Activated T-helper 1 cell treated with anti-CD3 and anti-CD28 coated beads, Interleukin-12 subunit alpha, Interleukin-12 subunit beta, Interleukin-2, Interleukin-4 antibody, amounts not matched to agents 30 ng/mL and 10 ng/mL and 1 ng/mL, durations not matched to agents 14 hours and 24 hours and 36 hours (primary cell): ENCODE measurements at places on chromosomes 4 and X. TPM values are rescaled to one million over a fixed set of nuclear protein-coding genes. Genes with fewer than 3 reads are reported as not detected.

The ZAR1 gene
- total RNA-seq: not detected in 2 replicates

The PHOX2B gene
- not detected in 2 replicates for total RNA-seq

The ARHGAP6 gene
- not detected in 2 replicates for total RNA-seq

The MAGEA9 gene
- not detected in 2 replicates for total RNA-seq

GRCh38 chr4:111494471-111494870 lies 650.8 kb upstream of the FAM241A start:
- no peak for DNase-seq
- no peaks in the 10 kb centered on the region for H3K4me1 ChIP-seq
- H3K27ac ChIP-seq: no peak overlapping the region
- H3K4me3 ChIP-seq: no peak overlapping the region
- no peaks in the 10 kb centered on the region for H3K36me3 ChIP-seq

GRCh38 chrX:121208563-121208962 lies 161.2 kb downstream of the GLUD2 start:
- H3K36me3 ChIP-seq: no peaks in the 10 kb centered on the region
- H3K27ac ChIP-seq: no peak overlapping the region
- no peak overlapping the region for H3K4me3 ChIP-seq
- no peaks in the 10 kb centered on the region for H3K4me1 ChIP-seq
- H3K27me3 ChIP-seq: no peaks in the 10 kb centered on the region
- no peak for DNase-seq

- H3K4me3 ChIP-seq: no peak overlapping the region
- H3K27me3 ChIP-seq: no peaks in the 10 kb centered on the region
- H3K4me1 ChIP-seq: no peaks in the 10 kb centered on the region
- H3K27ac ChIP-seq: no peak overlapping the region
- no peaks in the 10 kb centered on the region for H3K36me3 ChIP-seq
These were observed 33.9 kb upstream of the ADGRG2 start for GRCh38 chrX:19156186-19156585.

GRCh38 chr4:98522636-98523395 lies 135.6 kb downstream of the TSPAN5 start:
- H3K27me3 ChIP-seq: no peaks in the 10 kb centered on the region
- H3K4me1 ChIP-seq: peaks cover 68% of the 10 kb centered on the region
- peak overlapping the region; percentile 57 for H3K27ac ChIP-seq
- H3K36me3 ChIP-seq: peaks cover 5% of the 10 kb centered on the region
- H3K4me3 ChIP-seq: no peak overlapping the region

DNA sequence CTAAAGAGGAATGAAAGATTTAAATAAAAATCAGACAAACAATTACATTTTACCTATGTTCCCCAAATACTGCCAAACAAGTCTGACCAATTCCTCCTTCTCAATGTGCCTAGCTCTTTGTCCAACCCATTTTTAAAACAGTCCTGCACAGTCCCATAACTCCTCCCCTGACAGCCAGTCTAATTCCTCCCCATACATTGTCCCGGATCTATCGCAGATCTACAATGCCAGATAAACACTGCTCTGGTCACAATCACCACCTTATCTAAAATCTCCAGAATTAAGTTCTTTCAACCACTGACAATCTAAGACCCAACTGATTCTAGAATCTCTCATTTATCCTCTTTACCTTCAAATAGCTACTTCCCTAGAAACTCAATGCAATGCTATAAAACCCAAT lies 176.0 kb downstream of the APBB2 start:
- H3K4me3 ChIP-seq: no peak overlapping the region
- no peaks in the 10 kb centered on the region for H3K36me3 ChIP-seq
- no peak overlapping the region for H3K27ac ChIP-seq
- H3K4me1 ChIP-seq: no peaks in the 10 kb centered on the region

DNA sequence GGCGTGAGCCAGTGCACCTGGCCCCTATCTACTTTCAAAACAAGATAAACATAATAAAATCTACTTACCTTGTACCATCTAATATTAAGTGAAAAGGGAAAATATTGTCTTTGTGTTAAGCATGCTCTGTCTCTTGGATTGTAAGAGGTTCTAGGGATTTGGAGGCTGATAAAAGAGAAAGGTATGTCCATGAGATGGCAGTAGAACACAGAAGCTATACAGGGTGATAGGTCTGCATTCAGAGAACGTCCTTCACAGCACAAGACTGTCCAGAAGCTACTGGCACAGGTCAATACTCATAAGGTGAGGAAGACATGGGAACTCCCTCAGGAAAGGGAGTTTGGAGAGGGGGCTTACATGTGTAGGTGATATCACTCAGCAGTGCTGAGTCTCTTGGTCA lies 135.5 kb downstream of the TMEM47 start:
- H3K36me3 ChIP-seq: no peaks in the 10 kb centered on the region
- no peak overlapping the region for H3K4me3 ChIP-seq
- no peaks in the 10 kb centered on the region for H3K4me1 ChIP-seq
- no peaks in the 10 kb centered on the region for H3K27me3 ChIP-seq
- H3K27ac ChIP-seq: no peak overlapping the region
- DNase-seq: no peak

- no peaks in the 10 kb centered on the region for H3K36me3 ChIP-seq
- H3K4me1 ChIP-seq: no peaks in the 10 kb centered on the region
- DNase-seq: no peak
- no peaks in the 10 kb centered on the region for H3K27me3 ChIP-seq
These were observed 179.1 kb downstream of the GC start for GRCh38 chr4:71604785-71605184.

DNA sequence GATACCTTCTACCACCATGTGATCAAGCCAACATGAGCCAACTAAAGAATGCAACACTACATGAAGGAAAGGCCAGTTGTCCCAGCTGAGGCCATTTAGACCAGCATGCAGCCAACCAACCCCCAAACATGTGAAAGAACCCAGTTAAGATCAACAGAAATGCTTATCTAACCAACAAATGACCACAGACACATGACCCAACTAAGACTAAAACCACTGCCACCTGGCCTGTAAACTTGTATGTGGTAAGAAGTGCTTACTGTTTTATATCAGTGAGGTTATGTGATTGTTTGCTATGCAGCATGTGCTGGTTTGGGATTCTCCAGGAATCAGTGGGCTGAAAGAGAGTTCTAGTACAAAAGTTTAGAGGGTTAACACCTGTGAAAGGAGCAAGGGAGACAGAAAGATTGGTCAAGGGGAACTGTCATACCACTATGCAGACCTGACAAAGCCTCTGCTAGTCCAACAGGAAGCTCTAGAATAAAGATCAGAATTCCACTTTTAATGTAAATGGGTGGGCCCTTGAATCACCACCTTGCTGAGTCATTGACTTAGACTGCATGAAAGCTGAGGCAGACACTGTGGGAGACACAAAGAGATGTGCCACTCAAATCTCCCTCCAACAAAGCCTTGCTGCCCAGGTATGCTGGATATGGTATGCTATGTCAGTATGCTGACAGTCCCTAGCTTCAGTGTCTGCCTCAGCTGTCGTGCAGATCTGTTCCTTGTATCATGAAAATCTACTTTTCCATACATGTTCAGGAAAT lies 6.1 kb upstream of the SH3D19 start:
- no peak overlapping the region for H3K4me3 ChIP-seq
- no peaks in the 10 kb centered on the region for H3K4me1 ChIP-seq
- H3K36me3 ChIP-seq: no peaks in the 10 kb centered on the region
- no peak overlapping the region for H3K27ac ChIP-seq
- DNase-seq: no peak

- H3K4me1 ChIP-seq: no peaks in the 10 kb centered on the region
- peak; percentile 14 for DNase-seq
- peaks cover 8% of the 10 kb centered on the region for H3K27me3 ChIP-seq
These were observed 38.2 kb downstream of the EDNRA start for GRCh38 chr4:147518846-147519767.
